Thoracic aorta endothelial cell (primary cell): ENCODE measurements at places on chromosomes 3 and 15. TPM values are rescaled to one million over a fixed set of nuclear protein-coding genes. Genes with fewer than 3 reads are reported as not detected.

The LRRC2 gene
- 0.13 and 0.14 TPM in 2 replicates for total RNA-seq

The COL8A1 gene
- 156 and 212 TPM in 2 replicates for total RNA-seq

The RNU5B-1 gene
- not detected in 2 replicates for total RNA-seq

The ANKUB1 gene
- total RNA-seq = not detected in 2 replicates

The CRABP1 gene
- not detected in 2 replicates for total RNA-seq

The SNX33 gene
- total RNA-seq = 8.2 and 11.2 TPM in 2 replicates

The KLHL40 gene
- under 0.01 TPM in 1 of 2 replicates, not detected in the other for total RNA-seq

The PCOLCE2 gene
- 1.3 and 2.5 TPM in 2 replicates for total RNA-seq
